GM04504 (cell line): ENCODE measurements at places on chromosomes 16 and 17.

DNA sequence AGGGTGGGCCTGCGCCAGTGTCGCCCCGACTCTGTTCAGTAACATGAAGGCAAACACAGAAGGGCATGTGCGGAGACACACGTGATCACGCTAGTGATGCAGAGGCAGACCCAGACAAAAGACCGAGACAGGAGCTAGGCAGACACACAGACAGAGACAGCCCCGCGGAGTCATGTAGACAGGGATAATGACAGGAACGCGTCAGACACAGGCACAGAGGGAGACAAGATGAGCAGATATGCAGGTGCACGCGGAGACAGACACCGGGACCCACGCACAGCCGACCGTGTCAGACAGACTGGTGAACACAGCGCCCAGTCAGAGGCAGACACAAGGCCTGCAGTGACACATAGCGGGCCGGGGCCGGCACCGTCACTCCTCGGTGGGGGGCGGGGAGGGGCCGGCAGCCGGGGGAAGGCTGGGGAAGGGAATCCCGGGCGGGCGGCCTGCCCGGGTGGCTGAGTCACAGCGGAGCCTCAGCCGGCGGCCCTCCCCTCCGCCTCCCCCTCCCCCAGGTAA is 7.4 kb downstream of the KDM6B start:
- DNase-seq: peak; percentile 81

DNA sequence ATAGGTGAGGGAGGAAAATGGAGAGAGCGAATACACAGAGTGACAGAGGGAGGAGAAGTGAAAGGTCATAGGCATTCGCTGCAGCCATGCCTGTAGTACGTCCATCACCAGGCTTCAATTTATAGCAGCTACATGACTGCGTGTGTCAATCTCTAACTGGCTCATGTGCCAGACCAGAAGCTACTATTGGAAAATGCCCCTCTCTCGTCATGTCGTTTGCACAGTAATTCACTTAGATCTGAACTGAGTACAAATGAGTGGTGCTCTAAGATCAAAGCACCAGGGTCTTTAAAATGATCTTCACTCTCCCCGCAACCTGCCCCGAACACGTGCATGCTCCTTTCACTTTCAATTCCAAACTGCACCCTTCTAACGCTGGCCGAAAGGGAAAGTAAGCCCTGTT is 51.3 kb downstream of the ADCY9 start:
- no peak for DNase-seq

DNA sequence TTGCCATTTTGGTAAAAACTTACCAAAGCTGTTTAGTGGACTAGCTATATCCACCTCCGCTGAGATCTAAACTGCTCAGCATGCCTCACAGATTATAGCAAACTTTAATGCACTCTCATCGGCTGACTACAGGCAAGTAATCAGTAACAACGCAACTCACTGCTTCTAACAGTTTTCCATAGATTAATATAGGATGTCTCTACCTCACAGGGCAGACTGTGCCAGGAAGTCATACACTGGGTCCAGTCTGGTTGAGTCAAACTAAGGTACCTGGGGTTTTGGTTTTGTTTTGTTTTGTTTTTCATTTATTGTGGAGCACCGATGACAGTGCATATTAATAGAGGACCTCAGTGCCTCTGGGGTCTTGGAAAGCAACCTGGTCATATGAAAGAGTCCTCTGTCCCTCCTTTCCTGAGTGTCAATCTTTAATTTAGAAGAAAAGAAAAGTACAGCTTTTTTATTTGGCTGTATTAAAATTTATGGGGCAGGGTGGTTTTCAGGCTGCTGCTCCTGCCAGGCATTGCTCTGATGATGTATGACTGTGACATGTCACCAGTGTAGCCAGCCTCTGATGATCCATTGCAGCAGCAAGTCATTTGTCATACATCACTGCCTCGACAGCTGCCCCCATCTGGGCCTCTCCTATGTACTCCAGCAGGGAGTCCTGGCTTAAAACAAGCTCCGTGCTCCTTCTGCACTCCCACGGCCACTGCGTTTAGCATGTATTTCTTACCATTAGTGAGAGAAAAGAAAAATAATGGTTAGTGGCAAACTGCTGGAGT is 854.1 kb downstream of the KCNJ2 start:
- DNase-seq: no peak

GRCh38 chr16:85710732-85711131 is 22.0 kb upstream of the GINS2 start:
- DNase-seq: no peak

DNA sequence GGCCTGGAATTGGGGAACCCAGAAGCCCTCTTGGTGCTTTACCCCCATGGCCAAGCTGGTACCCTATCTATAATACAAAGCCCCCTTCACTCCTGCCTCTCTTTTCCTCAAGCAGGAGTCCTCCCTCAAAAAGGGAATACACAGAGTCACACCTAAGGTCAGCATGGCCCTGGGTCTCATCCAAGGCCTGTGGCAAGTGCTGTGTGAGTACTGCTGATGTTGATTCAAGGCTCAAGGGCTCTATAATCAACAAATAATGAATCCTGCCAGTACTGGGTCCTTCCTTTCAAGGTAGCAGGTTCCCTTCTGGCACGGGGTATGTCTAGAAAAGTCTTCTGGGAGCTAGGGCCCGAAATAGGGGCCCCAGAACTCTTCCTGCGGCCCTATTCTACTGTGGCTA is 187.3 kb downstream of the CYB561 start:
- DNase-seq: no peak

GRCh38 chr17:32586666-32587065 is 99.9 kb downstream of the CDK5R1 start:
- peak; percentile 21 for DNase-seq

DNA sequence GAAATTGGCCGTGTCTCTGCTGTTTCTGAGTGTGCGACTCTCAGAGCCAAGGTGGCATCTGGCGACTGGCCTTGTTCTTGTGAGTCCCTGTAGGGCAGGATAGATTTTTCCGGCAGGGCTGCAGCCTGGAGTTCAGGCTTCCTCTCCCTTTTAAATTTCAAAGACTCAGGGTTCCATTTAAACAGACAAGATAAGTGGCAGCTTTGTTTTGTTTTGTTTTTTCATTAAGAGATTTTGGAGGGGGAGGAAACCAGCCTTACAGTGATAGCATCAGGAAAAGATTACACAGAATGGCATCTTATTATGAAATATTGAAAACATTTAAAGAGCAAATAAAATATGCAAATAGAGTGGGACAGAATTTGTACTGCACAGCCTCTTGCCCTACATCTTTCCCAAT is 151.3 kb downstream of the RPTOR start:
- DNase-seq: no peak

- no peak for DNase-seq
These were observed 251.2 kb upstream of the CDH11 start for GRCh38 chr16:65373097-65373496.

- no peak for DNase-seq
These were observed 6.3 kb downstream of the TRAF7 start for GRCh38 chr16:2161911-2162310.

DNA sequence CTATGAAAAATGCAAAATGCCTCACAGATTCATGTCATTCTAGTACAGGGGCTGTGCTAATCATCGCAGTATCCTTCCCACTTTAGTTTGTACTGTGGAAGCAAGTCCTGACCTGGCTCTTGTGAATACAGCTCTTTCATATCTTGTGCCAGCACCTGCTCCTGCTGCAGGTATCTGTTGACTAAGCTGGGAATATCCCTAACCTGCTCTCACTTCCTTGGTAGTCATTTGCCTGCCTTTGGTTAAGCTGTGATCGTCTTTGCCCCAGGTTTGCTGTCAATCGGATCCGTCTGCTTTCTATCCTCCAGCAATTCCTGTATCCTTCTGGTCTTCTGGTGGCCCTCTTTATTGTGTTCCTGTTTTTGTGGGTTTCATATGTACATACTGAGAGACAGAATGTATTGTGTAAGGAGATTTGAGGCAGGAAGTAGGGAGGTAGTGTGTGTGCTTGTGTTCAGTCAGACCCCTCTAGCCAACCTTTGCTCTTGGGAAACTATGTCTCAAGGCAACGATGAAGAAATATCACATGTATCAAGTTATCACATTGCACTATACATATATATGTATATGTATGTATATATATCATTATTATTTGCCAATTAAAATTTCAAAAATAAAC is 7.7 kb upstream of the GINS3 start:
- no peak for DNase-seq

DNA sequence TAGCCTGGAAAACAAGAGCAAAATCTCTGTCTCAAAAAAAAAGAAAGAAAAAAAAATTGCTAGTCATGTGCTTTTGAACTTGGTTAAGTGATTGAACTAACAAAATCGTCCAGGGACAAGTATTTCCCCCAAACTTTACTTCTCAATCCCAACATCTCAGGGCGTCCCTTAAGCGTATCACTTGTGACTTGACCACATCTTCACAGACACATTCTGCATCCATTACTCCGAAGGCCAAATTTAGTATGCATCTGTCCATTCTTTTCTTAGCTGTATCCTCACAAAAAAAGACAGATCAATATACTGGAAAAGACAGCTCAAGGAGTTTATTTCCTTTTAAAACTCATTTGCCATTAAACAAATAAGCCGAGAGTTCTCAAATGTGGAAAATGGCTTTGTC is 5.9 kb upstream of the JPT1 start:
- no peak for DNase-seq

DNA sequence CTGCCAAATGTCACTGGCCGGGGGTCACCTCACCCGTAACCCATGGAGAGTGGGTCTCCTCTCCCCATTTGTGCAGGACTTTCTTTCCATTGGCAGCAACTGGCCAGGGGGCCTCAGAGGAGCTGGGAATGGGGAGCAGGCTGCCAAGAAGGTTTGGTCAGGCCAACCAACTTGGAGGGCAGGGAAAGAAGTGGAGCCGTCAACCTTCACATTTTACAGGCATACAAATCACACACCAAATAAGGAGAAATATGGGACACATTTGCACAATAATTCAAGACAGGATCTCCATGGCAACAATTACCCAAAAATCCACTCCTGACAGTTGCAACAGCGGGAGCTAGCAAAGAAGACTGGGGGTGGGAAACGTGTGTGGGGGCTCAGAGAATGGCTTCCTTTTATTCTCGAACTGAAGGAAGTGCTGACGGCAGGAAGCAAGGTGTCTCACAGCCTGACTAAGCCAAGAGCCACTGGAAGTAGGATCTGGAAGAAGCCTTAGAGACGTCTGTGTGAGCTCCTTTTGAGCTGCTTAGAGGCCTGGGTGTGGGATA is 20.9 kb downstream of the RPRML start:
- DNase-seq: no peak

DNA sequence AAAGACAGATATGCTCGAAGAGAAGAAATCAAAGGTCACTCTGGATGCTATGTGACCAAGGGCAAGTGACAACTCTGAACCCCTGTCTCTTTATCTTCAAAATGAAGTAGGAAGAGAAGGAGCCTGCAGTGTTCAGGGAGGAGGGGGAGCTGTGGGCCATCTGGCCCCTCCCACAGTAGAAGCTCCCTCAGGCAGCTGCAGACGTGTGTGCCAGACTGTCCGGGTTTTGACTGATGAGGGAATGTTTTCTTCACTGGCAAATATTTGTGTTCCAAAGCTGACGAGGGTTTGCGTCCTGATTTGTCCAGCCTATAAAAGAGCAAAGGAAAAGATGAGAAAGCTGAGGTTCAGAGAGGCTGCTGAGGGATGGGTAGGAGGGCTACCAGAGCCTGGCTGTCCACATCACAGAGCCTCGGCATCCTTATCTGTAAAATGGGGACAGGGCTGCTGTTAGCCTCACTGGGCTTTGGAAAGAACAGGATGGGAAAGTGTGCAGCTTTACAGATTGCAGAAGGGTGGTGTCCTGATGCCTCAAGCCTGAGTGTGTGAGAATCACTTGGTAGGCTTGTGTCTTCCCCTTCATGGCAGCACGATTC is 1.8 kb upstream of the GINS2 start:
- no peak for DNase-seq

- no peak for DNase-seq
These were observed 8.3 kb downstream of the PRSS8 start for GRCh38 chr16:31127182-31127581.

DNA sequence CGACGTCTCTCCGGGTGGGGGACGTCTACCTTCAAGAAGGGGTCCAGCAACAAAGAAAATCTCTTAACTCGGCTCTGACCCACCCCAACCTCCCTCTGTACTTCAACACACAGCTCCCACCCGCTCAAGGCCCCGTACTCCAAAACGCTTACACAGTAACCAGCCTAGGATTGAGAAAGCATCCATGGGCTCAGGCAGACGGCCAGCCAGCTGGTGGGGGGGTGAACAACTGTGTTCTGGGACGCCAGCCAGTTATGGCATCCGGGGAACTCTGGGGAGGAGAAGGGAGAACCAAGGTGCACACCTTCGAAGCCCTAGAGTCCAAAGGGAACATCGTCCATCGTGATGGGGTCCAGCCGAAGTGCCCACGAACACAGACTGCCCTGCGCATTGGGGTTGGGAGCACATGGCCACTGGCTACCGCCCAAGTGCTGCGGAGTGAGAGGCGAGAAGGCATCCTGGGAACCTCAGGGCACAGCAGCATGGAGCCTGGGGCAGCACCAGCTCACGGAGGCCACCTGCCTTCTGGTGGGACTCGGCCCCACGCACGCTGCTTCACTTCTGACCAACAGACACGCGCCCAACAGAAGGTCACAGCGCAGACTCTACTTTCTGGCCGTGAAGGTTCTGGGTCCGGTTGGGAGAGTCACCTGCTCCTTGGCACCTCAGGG is 14.3 kb downstream of the SLC16A3 start:
- peak; percentile 79 for DNase-seq

DNA sequence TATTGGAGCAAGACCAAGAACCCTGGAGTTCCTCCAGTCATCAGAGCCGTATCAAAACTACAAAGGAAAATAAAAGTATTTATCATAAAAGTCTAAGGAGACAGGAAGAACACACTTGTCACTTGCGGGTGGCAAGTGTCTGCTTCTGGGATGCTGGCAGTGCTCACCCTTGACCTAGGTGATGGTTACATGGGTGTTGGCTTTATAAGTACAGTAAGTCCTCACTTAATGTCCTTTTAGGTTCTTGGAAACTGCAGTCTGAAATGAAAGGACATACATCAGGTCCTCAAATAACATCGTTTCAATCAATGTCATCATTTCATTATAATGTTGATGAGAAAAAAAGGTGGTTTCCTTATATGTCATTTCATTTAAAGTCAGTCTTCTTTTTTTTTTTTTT is 3.0 kb upstream of the AIPL1 start:
- DNase-seq: no peak

DNA sequence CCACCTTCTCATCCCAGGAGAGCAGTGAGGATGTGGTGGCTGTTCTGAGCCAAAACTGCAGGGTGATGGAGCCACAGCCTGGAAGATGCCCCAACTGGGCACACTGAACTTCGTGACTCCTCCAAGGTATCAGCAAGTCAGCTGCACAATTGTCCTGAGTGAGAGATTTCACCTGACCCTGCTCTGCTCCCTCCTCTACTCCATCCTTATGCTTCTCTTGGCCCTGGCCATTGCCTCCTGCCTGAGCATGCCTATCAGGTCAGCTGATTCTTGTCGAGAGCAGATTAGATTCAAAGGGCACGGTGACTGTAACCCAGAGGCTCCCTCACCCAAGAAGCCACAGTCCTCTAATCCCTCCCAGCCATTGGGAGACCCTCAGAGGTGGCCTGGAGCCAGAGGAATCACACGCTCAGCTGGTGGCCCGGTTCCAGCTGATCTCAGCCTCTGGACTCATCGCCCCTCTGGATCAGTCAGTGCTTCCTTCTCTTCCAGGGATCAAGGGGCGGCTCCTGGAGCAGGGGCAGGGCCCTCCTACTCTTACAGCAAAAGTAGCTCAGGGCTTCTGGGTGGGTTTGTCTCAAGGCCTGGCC is 7.0 kb upstream of the CYB561 start:
- DNase-seq: no peak
